ENCODE measurements at places on chromosomes 12 and 14.

DNA sequence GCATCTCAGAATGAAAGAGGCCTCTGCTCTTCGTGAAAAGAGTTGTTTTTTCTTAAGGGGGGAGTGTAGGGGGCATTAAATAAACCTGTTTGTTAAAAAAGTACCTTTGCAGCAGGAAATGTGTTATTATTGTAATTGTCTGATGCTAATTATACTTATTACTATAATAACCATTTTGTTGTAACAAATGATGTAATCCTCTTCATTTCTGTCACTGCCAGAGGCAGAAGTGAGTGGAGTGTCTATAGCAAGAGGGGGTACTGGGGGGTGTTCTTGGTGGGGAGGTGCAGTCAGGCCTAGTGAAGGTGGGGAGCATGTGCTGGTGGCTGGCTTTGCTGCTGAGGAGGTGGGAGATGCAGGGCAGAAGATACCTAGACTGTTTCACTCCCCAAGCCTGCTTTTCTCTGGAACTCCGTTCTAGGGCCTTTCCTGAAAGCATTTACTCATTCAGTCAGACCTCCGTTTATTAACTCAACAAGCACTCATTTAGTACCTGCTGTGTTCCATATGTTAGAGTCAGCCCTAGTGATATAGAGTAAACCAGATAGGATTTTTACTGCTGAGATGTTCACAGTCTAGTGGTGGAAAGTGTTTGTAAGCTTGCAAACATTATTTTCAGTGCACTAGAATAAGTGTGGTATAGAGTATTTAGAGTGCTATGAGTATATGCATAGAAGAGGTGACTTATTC is 77.5 kb upstream of the CISTR start:
- DNase-seq, result no peak

GRCh38 chr12:6077692-6078083 is 46.8 kb downstream of the VWF start:
- DNase-seq, result no peak

GRCh38 chr14:61568572-61569011 is 126.7 kb upstream of the HIF1A start:
- DNase-seq, result no peak

DNA sequence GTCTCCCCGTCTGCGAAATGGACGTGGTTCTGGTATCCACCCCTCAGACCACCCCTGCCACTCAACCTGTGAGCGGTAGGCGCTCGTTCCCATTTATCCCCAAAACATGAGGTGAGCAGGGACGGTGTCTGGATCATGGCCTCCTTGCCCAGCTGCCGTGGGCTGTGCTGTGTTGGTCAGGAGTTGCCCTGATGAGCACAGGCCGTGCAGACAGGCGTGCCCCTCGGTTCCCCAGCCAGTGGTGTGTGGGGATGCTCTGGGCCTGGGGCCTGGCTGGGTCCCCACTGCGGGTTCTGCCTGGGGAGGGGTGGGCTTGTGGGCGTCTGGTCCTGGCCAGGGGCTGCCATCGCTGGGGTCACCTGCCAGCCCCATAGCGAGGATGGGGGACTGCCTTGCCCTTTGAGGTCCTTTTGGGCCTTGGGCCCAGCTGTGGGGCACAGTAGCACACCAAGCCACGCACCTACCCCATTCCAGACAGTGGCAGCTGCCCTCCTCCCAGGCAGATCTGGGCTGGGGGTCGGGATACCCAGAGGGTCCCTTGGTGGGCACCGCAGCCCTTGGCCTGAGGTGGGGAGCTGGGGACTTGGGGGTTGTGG is 11.3 kb upstream of the PUS1 start:
- DNase-seq, result no peak
